ENCODE measurements at places on chromosomes 5 and 9.

DNA sequence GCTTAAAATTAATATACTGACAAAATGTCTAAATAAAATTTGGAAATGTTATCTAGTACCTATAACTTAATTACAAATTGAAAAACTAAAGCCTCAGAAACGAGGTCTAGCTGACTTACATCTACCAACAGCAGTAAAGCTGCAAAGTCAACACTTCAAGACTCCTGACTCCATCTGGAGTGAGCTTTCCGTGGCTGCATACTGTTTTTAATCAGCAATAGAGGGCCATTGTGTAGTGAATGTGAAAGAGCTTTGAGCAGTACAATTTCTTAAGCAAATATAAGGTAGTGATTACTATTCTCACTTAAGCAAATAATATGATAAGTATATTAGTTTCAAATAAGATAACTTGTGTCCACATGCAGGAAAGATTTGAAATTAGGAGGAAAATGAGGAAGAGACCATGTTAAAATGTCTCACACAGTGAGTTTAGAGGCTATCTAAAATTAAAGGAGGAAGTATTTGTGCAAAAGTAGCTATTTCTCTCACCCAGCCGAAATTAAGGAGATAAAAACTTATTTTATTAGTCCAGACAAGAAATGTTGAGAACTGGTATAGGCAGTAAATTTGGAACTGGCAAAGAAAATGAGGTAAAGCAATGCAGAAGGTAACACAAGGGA, 6.4 kb downstream of the SPINK6 start:
- DNase-seq = no peak

- no peak for DNase-seq
Observed at GRCh38 chr9:126829035-126829434, 24.2 kb downstream of the ZBTB43 start.

DNA sequence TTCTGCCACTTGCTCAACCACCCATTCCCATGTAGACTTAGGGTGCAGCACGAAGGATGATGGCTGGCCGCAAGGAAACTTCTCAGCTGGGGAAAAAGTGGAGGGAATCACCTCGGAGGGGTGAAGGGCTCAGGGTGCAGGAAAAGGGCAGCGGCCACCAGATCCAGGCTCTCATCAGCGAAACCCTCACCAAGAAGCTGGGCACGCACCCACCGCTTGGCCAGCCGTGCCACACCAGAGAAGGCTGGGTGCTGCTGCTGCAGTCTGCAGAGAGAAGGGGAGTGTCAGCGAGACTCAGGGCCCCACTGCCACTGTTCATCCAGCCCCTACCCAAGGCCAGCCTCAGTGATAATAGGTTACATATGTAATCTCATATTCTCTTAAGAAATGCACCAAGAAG, 8.6 kb downstream of the NOL6 start:
- no peak for DNase-seq

DNA sequence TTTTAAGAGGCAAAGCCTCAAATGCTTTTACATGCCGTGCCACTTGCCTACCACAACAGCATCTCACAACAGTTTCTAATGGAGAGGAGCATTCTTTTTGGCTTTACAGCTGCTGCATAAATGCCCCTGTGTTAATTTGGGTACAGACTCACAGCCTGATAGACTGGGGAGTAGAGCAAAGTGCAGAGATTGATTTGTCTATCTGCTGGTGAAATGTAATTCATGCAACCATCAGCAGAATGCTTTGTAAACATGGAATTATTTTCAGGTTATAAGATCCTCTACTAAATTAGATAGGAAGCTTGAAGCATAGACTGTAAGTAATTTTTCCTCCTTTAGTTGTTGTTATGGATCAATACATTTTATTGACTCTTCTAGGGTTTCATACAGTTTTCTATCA, 170.3 kb downstream of the CD180 start:
- DNase-seq = no peak

- DNase-seq = peak; percentile 45
Observed at GRCh38 chr9:88011005-88011766, 36.9 kb upstream of the CDK20 start.

DNA sequence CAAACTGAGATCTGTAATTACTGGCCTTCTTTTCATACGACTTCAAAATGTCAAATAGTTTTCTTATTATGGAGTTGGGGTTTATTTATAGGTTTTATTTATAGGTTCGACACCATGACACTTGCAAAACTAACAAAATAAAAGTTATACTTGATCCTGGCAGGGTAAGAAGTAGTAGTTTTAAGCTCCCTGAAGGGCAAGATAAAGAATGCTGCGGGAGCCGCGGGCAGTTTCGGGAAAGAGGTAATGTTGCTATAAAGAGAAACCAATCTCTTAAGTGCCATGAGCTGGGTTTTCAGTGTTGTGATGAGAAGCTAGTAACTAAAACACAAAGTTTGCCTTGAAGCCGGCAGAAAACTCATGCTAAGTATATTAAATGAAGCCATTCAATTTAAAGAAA, 24.8 kb downstream of the PTPN3 start:
- DNase-seq = no peak

DNA sequence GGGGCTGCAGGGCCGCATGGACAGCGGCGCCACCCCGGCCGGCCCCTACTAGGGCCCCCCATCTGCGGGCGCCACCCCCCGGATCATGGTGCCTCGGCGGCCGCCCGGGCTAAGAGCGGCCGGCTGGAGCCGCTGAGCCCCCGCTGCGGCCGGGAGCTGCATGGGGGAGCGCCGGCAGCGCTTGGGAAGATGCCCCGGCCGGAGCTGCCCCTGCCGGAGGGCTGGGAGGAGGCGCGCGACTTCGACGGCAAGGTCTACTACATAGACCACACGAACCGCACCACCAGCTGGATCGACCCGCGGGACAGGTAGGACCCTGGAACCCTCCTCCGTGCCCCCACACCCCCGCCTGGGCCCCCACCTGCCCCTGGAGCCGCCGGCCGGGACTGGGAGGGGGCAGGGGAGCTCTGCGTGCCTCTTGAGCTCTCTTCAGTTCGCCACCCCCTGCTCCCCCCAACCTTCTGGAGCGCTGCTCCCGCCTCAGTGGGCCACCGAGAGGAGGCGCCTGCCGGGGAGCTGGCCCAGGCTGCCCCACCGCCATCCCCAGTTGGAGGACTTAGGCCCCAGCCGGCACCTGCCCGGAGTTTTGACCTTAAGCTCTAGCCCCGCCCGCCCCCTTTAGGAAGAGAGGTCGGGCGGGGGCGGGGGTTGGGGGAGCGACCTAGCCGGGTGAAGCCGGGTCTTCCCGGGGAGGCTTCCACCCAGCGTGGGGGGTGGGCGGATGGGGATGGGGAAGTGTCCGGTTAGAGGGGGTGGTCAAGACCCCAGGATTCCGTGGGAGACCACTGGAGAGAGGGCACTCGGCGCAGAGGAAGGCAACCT, 730 bp downstream of the WWC1 start:
- peak; percentile 62 for DNase-seq

Data from RWPE1 (cell line).